ENCODE measurements at places on chromosomes 1 and 21.

- DNase-seq, result no peak
These were observed 26.1 kb downstream of the TOR3A start for GRCh38 chr1:179107706-179108629.

GRCh38 chr1:212518188-212519054 lies 85.7 kb downstream of the NENF start:
- no peak for DNase-seq

GRCh38 chr1:204475656-204476432 lies 18.8 kb downstream of the PIK3C2B start:
- DNase-seq, result no peak

DNA sequence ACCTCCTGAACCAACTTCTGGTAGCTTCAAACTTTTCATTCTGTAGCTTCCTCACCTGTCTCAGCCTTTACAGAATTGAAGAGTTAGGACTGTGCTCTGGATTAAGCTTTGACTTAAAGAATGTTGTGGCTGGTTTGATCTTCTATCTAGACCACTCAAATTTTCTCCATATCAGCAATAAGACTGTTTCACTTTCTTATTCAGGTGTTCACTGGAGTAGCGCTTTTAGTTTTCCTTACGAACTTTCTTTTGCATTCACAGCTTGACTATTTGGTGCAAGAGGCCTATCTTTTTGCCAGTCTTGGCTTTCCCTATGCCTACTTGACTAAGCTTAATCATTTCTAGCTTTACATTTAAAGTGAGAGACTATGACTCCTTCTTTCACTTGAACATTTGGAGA lies 31.5 kb downstream of the FGGY start:
- no peak for DNase-seq

- peak; percentile 59 for DNase-seq
These were observed 14.0 kb downstream of the RHBG start for GRCh38 chr1:156383023-156383422.

GRCh38 chr1:227357927-227358302 lies 39.6 kb upstream of the CDC42BPA start:
- no peak for DNase-seq

GRCh38 chr1:55535724-55536544 lies 320.8 kb upstream of the USP24 start:
- no peak for DNase-seq

- DNase-seq, result no peak
These were observed 688.4 kb downstream of the USP25 start for GRCh38 chr21:16418226-16418625.

- DNase-seq, result no peak
These were observed 231.6 kb downstream of the FGGY start for GRCh38 chr1:59528471-59528870.

- no peak for DNase-seq
These were observed 8.7 kb upstream of the EXTL1 start for GRCh38 chr1:26012864-26013263.

- no peak for DNase-seq
These were observed 51.2 kb downstream of the DIP2A start for GRCh38 chr21:46509741-46510502.

DNA sequence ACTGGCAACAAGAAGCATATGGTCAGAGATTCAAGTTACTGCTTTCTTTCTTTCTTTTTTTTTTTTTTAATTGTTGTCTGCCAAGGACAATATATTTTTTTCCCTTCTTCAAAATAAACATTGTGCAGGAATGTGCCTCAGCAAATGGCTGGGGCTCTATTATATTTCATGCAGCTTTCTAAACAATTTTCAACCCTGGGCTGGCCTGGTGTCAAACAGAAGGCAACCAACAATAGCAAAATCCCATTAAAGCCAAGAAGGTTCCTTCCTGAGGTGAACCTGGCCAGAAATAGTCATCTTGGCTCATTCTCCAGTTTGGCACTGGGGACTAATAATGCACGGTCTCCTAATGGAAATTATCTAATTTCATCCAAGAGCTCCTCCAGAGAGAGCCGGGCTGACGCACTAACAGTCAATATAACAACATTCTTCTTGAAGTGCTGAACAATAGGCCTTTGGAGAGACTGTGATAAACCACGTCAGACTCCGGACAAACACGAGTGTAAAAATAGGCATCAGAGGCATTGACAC lies 35.7 kb upstream of the HLX start:
- no peak for DNase-seq

DNA sequence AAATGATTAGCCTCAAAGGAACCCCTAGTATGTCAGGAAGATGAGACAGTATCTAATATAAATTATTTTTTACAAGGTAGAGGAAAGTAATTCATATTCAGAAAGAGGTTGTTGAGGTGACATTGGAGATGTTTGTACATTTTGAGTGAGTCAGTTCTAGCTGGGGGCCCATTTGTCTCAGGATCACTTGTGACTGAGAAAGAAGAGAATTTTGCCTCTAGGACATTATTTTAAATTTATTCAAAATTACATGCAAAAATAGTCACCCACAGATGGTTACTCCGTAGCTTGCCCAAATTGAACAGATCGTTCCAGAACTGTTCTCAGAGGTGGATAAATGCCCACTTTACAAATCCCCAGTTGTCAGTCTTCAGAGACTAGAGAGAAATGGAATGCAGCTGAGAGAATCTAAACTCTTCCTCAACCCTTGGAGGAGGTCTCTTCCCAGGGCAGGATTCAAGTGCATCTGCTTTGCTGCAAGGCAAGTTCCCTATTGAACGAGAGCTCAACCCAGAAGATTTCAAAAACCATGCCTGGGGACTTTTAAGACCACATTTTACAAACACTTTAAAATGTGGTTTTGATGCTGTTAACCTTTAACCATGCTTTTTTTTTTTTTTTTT lies 987.8 kb upstream of the ADAMTS5 start:
- no peak for DNase-seq

GRCh38 chr1:204093421-204093717 lies 20.5 kb downstream of the SOX13 start:
- no peak for DNase-seq

DNA sequence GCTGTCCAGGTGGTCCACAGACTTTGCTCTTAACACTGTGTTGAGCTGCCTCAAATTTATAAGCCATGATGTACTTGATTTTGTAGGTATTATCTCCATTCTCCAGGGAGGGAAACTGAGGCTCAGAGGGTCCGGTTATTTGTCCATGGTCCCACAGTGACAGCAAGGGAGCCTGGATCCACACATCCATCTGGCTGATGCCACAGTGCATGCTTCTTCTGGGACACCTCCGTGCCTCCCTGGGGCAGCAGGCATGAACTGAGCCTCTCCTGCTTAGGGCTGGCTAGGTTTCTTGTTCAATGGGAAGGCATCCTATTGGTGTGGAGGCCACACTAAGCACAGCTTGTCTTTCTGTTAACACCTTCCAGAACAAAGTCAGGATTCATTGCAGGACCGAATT lies 317.3 kb downstream of the AJAP1 start:
- no peak for DNase-seq
